ENCODE measurements at places on chromosomes 13 and 19. TPM values are rescaled to one million over a fixed set of nuclear protein-coding genes. Genes with fewer than 3 reads are reported as not detected.

The PEG3 gene
- 1.3 TPM for polyA plus RNA-seq

The SHISA7 gene
- polyA plus RNA-seq = 0.11 TPM

The KLF5 gene
- polyA plus RNA-seq = 78.5 TPM

The VSTM1 gene
- 0.37 TPM for polyA plus RNA-seq

The ZNF329 gene
- polyA plus RNA-seq = 9.3 TPM

The PSPN gene
- 1.0 TPM for polyA plus RNA-seq

The SYNGR4 gene
- polyA plus RNA-seq = 0.11 TPM

The DAND5 gene
- 0.09 TPM for polyA plus RNA-seq

The MISP3 gene
- 2.9 TPM for polyA plus RNA-seq
